ENCODE measurements at places on chromosomes 11 and 22.

- DNase-seq, result no peak
These were observed 118.0 kb downstream of the PHF21B start for GRCh38 chr22:44891791-44892190.

DNA sequence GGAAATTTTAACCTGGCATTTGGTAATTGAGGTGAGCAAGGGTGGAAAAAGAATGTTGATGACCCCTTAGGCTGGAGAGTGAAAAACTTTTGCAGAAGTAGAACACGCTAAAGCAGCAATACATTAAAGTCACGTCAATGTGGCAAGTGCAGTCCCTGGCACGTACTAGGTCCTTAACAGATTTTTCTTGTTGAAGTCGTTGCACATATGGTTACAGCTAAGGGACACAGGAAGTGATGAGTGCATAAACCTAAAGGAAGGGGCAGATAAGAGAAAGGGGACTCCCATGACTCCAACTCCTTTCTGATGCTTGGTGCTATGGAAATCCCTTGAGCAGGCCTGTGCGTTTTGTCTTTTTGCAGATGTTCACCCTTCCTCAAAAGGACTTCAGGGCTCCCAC lies 1.2 kb downstream of the ACCS start:
- DNase-seq, result no peak

GRCh38 chr11:80929031-80929805 lies 1488.4 kb upstream of the TENM4 start:
- DNase-seq, result no peak

GRCh38 chr11:12377824-12378593 lies 638 bp downstream of the PARVA start:
- DNase-seq, result no peak

GRCh38 chr11:110909336-110909735 lies 197.1 kb upstream of the ARHGAP20 start:
- DNase-seq, result no peak

GRCh38 chr11:39571081-39571480 lies 1888.4 kb downstream of the LRRC4C start:
- DNase-seq, result no peak

GRCh38 chr11:112963368-112963955 lies 2.2 kb downstream of the NCAM1 start:
- no peak for DNase-seq

DNA sequence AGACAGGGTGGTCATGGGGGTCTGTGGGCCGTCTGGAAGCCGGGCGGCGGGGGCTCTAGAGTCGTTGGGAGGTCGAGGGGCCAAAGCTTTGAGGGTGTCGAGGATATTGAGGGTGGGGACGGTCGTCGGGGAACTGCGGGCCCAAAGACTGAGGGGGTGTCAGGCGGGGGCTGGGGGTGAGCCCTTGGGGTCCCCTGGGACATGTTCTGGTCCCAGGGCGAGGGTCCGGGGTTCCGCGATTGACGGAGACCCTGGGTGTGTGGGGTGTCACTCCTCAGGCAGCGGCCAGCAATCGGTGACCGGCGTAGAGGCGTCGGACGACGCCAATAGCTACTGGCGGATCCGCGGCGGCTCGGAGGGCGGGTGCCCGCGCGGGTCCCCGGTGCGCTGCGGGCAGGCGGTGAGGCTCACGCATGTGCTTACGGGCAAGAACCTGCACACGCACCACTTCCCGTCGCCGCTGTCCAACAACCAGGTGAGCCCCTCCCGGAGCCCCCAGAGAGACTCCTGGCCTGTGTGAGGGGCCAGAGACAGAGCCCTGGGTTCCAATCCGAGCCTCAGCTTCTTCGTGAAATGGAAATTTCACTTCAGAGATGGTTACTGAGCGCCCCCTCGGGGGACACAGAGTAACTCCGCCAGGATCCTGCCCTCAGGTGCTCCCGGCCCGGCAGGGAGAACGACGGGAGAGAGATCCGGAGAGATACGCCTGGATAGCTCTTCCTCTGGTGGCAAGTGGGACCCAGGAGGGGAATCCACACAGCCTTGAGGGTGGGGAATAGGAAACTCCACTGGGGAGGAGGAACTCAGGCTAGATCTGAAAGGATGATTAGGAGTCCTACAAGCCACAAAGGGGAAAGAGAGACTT lies 714 bp downstream of the SDF2L1 start:
- peak; percentile 58 for DNase-seq

GRCh38 chr11:108933630-108934029 lies 268.8 kb downstream of the DDX10 start:
- no peak for DNase-seq

- no peak for DNase-seq
These were observed 7.1 kb downstream of the SNU13 start for GRCh38 chr22:41681616-41682015.

- DNase-seq, result peak; percentile 79
These were observed 18.7 kb upstream of the SCGB1D1 start for GRCh38 chr11:62171261-62171723.

DNA sequence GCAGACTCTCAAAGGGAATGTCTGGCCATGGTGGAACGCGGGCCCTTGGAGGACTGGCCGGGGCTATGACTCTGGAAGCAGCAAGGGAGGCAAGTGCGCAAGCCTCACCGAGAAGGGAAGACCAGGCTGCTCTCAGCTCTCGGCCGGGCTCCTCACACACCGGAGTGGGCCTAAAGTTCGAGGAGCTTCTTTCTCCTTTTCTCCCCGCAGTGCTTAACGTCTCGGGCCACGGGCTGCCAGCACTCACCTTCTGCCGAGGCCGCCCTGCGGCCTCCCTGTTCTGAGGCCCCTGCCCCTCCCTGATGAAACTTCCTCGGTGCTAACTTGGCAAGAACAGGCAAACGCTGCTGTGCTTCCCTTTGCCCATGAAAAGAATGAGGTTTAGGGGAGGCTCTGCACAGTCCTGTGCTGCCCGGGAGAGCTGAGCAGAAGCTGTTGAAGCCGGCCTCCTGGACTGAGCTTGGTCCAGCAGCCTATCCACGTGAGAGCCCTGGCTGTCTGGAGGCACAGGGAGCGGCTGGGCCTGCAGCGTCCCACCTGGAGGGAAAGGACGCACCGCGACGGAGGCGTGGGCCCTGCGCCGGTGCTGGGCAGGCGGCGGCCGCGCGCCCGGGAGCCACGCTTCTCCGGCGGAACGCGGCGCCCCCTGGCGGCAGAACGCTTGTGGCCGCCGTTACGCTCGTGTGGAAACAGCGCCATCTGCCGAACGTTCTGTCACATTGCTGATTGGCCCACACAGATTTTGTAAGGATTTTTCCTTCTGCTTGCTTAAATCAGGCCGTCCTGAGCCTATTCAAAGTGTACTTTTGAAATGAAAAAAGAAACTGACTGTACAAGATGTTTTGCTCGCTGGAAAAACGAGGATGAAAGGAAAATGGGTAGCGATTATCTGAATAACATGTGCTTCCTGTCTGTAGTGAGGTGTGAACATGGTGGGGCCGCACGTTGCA lies 65.0 kb upstream of the TMEM45B start:
- peak; percentile 79 for DNase-seq

Measured in stimulated activated CD4-positive, alpha-beta T cell treated with anti-CD3 and anti-CD28 coated beads, Interleukin-2, amount 100 ng/mL, for 48 hours (primary cell).